ENCODE measurements at places on chromosomes 5 and 9.
A peak's percentile ranks its signal among the peaks of the same experiment; 100 is the strongest.

DNA sequence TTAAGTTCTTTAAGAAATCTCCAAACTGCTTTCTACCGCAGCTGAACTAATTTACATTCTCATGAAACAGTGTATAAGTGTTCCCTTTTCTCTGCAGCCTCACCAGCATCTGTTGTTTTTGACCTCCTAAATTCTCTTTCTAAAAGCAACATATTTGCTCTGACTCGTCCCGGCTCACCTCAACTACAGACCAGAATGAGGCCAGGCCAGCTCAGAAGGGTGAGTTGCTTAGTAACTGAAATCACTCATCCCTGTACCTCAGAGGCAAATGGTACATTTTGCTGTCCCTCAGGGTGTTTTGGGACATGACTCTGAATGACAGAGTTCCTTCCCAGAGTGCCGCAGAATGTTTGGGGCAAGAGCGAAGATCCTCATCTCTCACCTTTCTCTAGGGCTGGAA is 127.5 kb downstream of the FRMD3 start:
- DNase-seq: no peak
- no peaks in the 10 kb centered on the region for H3K4me1 ChIP-seq
- peaks cover 10% of the 10 kb centered on the region for H3K27me3 ChIP-seq

DNA sequence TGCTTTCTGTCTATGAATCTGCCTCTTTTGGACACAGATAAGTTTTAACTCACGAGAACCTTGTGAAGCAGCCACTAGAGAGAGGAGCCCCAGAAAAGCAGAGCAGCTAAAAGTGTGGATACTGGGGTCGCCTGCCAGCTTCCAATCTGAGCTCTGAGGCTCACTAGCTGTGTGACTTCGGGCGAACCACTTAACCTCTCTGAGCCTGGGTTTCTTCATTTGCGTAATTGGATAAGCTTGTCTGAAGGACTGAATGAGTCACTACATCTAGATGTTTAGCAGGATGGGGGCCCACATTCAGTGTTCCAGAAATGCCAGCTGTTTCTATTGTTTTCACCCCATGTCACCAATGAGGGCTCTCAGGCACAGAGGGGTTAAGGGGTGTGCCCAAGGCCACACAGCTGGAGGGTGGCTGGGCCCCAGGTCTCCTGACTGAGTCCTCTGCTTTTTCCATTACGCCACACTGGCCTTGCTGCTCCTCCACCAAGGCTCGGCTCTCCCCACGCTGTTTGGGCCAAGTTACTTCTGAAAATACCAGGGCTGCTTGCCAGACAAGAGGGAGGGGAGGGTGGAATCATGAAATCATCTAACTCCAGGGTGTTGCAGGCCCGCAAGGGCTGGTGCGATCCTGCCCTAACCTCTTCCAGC is 36.2 kb downstream of the SH3PXD2B start:
- DNase-seq: peak; percentile 100
- H3K36me3 ChIP-seq: peaks cover 44% of the 10 kb centered on the region
- no peaks in the 10 kb centered on the region for H3K27me3 ChIP-seq
- H3K4me3 ChIP-seq: peak overlapping the region; percentile 73

- H3K27me3 ChIP-seq: no peaks in the 10 kb centered on the region
- no peak overlapping the region for H3K4me3 ChIP-seq
- H3K27ac ChIP-seq: no peak overlapping the region
- peaks cover 4% of the 10 kb centered on the region for H3K4me1 ChIP-seq
- no peak for DNase-seq
Measured at GRCh38 chr5:137365126-137365865, 133.8 kb downstream of the SPOCK1 start.

DNA sequence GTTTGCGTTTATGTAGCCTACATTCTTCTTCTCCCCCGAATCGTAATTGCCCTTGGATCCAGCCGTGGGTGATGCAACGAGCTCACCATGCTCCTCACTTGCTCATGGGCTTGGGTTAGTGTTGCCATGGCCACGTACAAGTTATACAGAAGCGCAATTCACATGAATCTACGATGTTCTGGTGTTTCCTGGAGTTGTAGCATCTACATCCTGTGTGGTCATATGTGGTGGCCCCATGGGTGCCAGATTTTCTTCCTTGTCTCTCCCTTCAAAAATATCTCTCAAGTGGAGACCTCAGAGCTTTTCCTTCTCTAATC is 115.3 kb downstream of the TLE4 start:
- no peak overlapping the region for H3K4me3 ChIP-seq
- peaks cover 12% of the 10 kb centered on the region for H3K4me1 ChIP-seq
- H3K27me3 ChIP-seq: no peaks in the 10 kb centered on the region
- H3K36me3 ChIP-seq: no peaks in the 10 kb centered on the region

GRCh38 chr9:2469681-2470221 is 151.8 kb upstream of the VLDLR start:
- H3K27ac ChIP-seq: no peak overlapping the region
- no peak overlapping the region for H3K4me3 ChIP-seq
- H3K27me3 ChIP-seq: no peaks in the 10 kb centered on the region

GRCh38 chr9:117612317-117612716 is 91.9 kb upstream of the TLR4 start:
- peak; percentile 27 for DNase-seq
- H3K27me3 ChIP-seq: no peaks in the 10 kb centered on the region
- no peaks in the 10 kb centered on the region for H3K36me3 ChIP-seq
- no peak overlapping the region for H3K27ac ChIP-seq
- H3K4me1 ChIP-seq: no peaks in the 10 kb centered on the region
- H3K4me3 ChIP-seq: no peak overlapping the region

DNA sequence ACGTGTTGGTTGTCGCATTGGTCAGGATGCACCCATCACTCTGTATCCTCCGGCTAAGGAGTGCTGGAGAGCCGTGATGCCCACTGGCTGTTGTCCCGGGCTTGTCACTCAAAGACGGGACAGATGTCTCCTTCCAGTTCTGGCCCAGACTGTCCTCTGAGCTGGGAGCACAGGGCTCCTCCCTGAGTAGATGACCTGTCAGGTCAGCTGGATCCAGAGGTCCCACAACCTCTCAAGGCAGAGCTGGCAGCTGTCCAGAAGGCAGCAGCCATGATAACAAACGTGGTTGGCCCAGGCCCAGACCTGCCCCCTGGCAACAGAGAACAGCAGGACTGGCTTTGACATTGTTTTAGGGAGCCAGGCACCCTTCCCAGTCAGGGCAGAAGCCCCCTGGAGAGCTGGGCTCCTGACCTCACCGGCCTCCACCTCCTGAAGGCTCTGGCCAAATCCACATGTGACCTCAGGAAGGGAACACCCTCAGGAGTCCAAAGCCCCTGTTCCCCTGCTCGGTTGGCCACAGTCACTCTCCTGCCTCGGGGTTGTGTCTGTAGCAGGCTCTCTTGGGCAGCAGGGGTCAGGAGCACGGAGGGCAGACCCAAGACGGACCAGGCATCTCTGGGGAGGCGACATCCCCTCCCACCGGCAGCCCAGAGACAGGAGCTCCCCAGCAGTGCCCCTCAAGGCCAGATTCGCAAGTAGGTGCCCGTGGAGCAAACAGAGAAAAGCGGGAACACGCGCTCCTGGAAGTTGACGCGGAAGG is 10.3 kb downstream of the TRIM7 start:
- no peak overlapping the region for H3K4me3 ChIP-seq
- no peaks in the 10 kb centered on the region for H3K27me3 ChIP-seq
- peaks cover 26% of the 10 kb centered on the region for H3K4me1 ChIP-seq
- H3K36me3 ChIP-seq: peaks cover 12% of the 10 kb centered on the region

DNA sequence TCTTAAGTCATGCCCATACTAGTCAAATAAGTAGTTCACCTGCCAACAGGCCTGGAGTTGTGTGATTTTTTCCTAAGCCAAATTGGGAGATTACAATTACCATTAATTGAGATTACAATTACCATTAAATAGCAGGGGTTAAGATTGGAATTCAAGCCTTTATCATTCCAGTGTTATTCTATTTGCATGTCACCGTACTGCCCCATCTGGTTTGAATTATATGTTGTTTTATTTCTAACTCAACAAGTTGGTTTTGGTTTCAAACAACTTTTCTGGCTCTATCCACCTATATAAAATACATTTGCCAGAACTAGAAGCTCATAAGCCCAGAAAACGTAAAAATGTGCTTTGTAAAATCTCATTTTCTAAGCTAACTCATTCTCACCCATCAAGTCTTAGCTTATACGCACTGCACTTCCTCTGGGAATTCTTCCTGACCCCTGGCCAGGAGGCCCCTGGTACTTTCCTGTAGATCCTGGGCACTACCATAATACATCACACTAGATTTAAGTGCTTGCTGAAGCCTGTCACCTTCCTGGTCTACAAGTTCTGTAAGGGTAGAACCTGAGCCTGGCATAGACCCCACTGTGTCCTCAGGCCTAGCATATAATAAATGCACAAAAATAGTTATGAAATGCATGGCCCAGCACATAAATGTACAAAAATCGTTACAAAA is 242.0 kb upstream of the TRPM3 start:
- no peaks in the 10 kb centered on the region for H3K27me3 ChIP-seq
- H3K4me1 ChIP-seq: no peaks in the 10 kb centered on the region
- H3K27ac ChIP-seq: no peak overlapping the region
- no peak for DNase-seq

DNA sequence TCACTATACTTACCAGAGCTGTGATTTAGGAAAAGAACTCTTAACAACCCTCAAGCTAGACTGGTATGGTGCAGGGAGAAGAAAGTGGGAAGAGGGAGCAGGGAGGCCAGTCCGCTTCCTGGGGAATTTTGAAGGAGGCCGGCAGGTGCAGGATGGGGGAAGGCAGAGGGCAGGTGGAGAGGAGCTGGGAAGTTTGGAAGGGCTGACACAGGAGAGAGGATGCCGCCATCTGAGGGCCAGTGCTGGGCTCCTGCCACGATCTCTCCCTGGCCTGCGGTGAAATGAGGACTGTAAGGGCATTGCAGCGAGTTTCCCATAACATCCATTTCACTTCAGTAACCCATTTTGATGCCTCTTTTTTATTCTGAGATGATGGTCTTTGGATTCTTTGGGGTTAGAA is 8.9 kb downstream of the DAB2IP start:
- H3K4me3 ChIP-seq: no peak overlapping the region
- peaks cover 53% of the 10 kb centered on the region for H3K27me3 ChIP-seq
- no peaks in the 10 kb centered on the region for H3K36me3 ChIP-seq
- H3K4me1 ChIP-seq: no peaks in the 10 kb centered on the region
- DNase-seq: no peak

DNA sequence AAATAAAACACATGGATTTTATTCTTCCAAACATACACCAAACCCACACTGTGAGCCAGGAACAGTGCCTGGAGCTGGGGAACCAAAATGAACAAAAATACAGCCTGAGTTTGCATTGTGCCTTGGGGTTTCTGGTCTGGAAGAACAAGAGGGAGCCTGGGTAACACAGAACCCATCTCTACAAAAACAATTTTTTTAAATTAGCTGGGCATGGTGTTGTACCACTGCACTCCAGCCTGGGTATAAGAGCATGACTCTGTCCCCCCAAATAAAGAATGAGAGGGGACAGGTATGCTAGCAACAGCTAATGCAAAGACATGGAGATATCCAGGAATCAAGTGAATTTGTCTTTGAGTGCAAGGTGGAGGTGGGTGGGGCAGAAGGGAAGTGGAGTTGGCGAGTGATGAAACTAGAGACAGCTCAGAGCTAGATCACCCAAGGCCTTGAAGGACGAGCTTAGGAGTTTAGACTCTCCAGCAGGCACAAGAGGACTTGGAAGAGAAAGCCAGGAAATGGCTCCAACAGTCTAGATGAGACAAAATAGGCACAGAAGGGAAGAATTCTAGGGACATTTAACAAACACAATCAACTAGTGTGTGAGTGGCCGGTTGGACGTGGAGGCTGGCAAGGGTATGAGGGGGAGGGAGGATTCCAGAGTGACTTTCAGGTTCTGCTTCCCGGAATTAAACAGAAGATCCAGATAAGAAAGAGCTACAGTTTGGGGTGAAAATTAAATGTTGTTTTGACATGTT is 47.4 kb downstream of the FNBP1 start:
- DNase-seq: peak; percentile 78
- no peaks in the 10 kb centered on the region for H3K27me3 ChIP-seq
- peaks cover 19% of the 10 kb centered on the region for H3K4me1 ChIP-seq

DNA sequence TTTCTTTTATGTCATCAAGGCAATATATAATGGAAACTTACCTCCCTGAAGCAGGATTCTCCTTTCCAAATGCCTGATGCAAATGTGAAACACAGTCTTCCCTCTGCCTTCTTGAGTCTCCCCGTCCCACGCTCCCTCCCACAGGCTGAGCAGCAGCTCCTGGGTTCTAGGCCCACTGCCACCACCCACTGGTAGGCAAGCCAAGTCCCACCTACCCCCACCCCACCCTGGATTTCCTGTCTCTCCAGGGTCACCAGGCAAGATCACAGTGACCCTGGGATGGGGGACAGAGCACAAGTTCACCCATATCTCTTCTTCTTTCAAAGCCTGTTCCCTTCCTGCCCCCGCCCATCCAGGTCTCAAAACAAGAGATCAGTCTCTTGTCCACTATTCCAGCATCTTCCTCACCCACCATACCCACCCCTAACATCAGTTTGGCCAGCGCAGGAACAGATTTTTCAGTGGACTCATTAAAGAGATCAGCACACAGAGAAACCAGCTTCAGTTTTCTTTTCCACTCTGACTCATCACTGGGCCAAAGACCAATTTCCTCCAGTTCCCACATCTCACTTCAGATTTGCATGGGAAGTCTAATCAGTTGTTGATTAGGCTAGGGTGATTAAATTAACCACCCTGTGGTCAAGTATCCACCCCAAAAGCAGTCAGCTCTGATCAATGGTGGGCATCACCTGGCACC is 151.5 kb downstream of the ACTL7B start:
- peaks cover 6% of the 10 kb centered on the region for H3K4me1 ChIP-seq
- no peaks in the 10 kb centered on the region for H3K36me3 ChIP-seq
- no peaks in the 10 kb centered on the region for H3K27me3 ChIP-seq
- peak; percentile 20 for DNase-seq
- H3K27ac ChIP-seq: no peak overlapping the region

DNA sequence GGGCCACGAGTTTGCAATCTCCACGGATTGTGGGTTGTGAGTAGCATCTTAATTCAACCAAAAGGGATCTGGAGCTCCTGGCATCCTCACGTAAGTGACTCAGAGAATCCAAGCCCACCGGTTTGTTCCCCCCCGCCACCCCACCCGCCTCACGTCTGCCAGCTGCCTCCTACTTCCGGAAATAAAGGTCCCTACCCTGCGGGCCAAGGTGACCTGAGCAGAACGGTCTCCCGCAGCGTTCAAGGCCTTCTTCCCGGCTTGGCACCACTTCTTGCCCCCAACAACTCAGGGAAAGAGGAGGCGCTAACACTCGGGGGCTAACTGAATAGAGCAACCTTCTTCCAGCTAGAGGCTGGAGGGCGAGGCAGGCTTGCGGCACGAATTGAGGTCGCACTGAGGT is 8.8 kb upstream of the GPRIN1 start:
- no peak overlapping the region for H3K27ac ChIP-seq
- no peak overlapping the region for H3K4me3 ChIP-seq
- peaks cover 20% of the 10 kb centered on the region for H3K4me1 ChIP-seq
- H3K36me3 ChIP-seq: no peaks in the 10 kb centered on the region

DNA sequence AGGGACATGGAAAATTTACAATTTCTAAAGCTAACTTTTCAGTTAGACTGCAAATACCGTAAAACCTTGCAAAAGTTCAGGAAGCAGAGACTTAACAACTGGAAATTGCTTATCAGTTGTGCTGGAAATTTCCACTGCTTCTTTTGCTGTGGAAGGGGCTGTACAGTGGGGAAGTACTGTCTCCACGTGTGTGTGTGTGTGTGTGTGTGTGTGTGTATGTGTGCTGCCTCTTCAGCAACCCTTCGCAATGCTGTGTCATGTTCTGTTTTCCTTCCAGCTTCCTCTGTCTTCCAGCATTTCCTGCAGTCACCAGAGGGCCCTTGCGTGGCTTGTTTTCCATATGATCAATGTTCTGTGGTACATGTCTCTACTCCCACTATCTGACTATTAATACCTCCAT is 87.5 kb upstream of the RANBP3L start:
- no peak for DNase-seq
- H3K27me3 ChIP-seq: no peaks in the 10 kb centered on the region
- no peaks in the 10 kb centered on the region for H3K36me3 ChIP-seq
- H3K4me3 ChIP-seq: no peak overlapping the region
- H3K27ac ChIP-seq: no peak overlapping the region
